ENCODE measurements at places on chromosomes 11 and 22.

DNA sequence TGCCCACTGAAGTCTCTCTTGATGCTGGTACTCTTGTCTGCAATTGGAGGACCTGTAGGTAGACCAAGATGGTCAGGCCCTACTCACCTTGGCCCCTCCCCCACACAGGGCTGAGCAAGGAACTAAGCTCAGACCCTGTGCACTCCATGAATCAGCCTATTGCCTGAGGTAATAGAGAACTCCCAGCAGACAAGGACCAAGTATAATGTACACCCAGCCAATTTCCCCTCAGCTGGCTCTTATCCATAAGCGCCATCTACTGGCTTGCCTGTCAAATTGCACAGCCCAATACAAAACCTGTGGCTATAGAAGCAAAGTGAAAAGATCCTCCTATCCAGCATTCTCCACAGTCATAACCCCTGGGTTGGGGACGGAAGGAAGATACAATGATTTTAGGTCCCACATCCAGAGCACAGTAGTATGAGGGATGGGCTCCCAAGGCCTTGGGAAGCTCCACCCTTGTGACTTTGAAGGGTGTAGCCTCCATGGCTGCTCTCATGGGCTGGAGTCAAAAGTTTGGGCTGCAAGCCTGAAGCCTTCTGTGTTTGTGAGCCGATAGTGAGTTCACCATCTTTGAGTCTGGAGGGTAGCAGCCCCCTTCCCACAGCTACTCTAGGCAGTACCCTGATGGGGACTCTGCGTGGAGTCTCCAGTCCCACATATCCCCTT is 56.0 kb downstream of the GLYATL2 start:
- DNase-seq: peak; percentile 69

DNA sequence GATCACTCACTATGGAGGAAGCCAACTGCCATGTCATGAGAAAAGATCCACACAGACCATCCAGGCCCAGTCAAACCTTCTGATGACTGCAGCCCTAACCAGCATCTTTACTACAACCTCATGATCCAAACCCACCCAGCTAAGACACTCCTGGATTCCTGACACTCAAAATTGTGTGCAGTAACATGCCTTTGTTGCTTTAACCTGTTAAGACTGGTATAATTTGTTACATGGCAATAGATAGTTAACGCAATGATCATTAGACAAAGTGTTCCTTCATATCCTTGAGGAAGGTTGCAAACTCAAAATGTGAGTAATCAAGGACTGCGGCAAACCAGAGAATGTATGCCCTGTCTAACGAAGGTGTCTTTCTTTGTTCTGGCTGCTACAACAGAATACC is 47.1 kb upstream of the CSNK2A3 start:
- no peak for DNase-seq

DNA sequence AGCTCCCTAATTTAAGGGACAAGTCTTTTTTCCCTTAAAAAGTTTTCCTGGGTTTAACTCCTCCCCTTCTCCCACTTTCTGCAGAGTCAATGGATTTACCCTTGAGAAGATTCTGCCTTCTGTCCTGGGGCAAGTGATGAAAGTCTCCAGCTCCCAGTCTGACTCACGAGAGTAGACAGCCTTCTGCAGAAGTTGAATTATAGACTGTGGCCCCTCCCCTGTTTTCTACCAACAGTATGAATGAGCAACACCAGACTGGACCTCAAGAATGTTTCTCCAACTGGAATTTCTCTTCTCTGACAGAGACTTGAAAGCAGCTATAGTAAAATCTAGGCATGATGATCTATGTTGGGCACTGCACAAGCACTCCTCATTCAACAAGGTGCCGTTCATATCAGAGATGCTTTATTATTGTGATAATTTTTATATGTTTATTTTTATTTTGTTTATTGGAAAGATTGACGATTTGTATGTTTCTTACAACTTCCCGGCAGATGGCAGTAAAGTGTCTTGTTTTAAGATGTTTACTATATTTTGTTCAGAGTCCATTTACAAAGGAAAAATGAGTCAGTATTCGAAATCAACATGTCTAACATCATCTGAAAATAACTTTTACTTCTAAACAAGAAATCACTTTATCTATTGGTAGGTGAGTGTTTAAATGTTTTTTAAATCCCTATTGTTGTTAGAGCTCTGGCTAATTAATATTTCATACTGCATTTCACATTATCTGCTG is 56.6 kb downstream of the LMO2 start:
- DNase-seq: no peak

- no peak for DNase-seq
Measured at GRCh38 chr11:44939673-44940395, 10.8 kb downstream of the TP53I11 start.

GRCh38 chr11:76753950-76754349 is 29.2 kb upstream of the TSKU start:
- no peak for DNase-seq

DNA sequence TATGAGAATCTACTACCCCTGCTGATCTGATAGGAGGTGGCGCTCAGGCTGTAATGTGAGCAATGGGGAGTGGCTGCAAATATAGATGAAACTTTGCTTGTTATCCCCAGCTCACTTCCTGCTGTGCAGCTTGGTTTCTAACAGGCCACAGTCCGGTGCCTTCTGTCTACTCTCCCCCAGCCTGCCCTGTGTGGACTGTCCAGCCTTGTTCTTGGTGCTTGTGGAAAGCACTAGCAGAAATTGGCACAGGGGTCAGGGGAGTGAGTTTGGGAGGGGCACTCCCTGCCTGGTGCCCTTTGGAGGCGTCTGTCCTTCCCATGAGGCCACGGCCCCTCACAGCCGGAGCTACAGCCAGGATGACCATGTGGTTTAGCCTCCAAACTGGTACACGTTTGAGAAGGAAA is 14.3 kb downstream of the MOV10L1 start:
- no peak for DNase-seq

GRCh38 chr11:127890030-127890615 is 697.2 kb downstream of the ETS1 start:
- no peak for DNase-seq

DNA sequence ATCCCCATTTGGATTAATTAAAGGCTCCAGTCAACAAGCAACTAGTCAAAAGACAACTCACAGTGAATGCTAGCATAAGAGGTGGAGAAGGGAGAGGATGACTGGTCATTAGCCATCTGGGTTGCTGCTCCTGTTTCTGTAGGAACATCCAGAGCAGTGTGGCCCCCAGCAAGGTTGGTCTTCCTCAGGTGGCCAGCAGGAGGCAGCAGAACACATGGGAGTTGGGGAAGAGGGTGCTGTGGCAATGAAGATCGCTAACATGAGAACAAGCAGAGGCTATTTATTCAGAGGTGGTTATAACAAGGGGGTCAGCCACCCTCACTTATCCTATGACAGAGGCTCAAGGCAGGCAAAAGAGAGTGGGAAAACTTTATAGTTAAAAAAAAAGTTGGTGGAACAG is 21.3 kb downstream of the IZUMO1R start:
- DNase-seq: peak; percentile 65

Data from activated CD4-positive, alpha-beta T cell treated with anti-CD3 and anti-CD28 coated beads, Interleukin-10, Interleukin-2, amounts not matched to agents 100 ng/mL and 50 ng/mL, durations not matched to agents 16 hours and 8 hours (primary cell).